ENCODE measurements at places on chromosomes 5 and 9.
A peak's percentile ranks its signal among the peaks of the same experiment; 100 is the strongest.

DNA sequence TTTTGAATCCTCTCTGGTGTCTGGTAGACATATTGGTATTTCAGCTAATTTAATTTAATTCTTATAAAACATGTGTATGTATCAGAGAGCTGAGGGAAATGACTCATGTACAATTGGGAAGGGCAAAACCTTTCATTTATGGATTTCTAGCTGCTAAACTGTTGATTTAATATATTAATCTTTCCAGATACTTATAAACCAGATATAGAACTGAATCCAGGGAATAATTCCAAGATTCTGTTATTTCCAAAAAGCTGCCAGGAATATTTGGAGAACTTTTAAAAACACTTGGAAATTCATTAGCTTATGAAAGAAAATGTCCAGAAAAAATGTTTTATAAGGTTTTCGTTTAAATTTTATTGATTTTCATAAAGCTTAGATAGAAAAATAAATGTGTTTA is 295.5 kb downstream of the YTHDC2 start:
- no peak for DNase-seq

DNA sequence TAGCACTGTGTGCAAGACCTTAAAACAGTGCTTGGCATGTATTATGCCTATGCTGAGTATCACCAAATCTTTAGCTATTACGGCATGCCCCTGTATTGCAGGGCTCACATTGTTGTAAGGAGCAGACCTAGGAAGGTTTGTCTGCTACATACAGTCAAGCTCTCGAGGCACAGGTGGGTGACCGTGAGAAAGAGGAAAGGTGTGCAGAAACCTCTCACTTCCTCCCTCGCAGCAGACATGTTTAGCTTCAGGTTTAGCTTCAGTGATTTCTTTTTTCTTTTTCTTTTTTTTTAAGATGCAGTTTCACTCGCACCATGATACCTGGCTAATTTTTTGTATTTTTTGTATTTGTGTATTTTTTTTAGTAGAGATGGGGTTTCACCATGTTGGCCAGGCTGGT is 275.8 kb upstream of the RIOK2 start:
- DNase-seq: no peak

DNA sequence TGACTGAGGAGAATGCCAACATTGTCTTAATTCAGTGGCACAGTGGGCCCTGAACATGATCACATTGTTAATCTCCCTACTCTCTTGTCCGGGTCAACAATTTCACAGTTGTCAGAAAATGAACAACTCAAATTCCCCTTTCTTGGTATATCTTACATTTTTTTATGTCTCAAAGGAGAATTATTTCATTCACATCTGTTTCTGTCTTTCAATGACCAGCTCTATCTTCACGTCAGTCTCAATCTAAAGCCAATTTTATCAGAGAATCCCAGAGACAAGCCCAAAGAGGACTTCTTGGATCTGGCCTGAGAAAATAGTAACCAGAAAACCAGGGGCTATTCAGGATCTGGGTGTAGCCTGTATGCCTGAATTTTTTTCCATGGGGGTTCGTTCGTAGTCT is 477.5 kb downstream of the PDE4D start:
- DNase-seq: no peak

DNA sequence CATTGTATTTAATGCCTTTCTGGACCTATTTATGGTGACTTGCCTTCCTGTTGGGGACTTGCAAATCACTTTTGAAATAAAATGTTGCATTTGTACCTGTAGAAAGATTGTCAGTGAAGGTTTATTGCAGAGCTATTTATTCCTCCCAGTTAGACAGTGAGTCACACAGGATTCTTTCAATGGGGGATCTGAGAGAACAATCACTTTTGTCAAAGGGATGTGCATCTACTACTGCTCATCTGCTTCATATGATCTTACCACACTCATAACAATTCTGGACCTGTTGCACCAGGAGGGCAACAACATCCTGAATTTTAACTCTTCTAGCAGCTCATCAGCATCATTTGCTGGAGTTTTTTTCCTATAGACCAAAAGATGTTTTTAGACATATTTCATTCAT is 66.8 kb downstream of the FBXL7 start:
- no peak for DNase-seq

DNA sequence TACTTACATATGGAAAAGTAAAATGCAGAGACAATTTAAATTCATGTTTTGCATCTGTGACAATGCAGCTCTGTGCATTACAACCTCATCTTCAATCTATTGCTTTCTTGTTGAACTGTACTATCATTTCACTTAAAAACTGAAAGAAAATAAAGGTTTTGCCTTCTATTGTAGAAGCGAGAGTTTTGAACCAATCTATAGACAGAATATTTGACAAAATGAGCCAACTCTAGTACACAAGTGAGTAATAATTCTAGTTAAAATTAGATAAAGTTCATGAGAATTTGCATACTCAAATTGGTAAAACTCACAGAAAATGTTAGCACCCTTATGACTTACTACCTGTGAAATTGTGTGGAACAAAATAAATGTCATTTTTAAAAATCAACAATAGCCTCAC is 123.7 kb downstream of the EDIL3 start:
- DNase-seq: no peak

DNA sequence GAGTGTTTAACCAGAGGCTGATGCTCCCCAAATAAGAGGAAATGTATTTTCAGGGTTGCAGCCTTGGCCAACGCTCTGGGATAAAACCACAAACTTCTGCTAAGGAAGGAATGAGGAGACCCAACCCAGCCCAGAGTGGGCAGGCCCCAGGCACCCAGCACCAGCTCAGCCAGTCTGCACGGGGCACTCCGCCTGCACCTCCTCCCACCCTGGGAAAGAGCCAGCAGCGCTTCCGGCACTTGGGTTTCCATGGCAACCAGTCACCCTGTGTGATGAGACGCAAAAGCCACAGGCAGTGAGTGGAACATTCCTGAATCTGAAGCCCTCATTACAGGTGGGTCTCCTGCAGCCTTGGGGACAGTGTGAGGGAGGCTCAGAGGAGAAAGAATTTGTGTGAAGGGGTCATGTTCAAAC is 85.2 kb upstream of the ZBTB43 start:
- DNase-seq: peak; percentile 87

DNA sequence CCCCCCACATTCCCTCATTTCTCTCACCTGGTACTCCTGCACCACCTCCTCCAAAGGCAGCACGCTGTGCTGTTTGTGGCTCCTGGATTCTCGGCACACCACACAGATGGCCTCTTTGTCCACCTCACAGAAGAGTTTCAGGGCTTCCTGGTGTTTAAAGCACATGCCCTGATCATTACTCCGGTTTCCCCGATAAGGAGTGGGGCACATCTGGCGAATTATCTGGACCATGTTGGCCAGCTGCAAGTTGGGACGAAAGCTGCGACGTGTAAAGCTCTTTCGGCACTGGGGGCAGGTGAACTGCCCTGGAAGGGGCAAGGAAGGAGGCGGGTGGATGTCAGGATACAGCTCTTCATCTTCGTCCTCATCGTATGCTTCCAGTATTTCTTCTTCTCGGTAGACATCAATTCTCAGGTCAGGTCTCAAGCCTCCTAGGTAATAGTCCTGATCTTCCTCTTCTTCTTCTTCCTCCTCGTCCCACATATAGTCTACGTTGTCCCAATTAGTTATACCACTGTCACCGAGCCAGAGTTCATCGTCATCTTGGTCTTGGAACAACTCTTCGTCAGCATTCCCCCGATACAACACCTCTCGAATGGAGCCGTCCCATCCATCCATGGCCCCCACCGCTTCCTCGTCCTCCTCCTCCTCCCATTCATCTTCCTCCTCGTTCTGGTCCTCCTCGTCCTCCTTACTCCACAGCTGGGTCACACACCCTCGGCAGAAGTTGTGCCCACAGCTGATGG is 796 bp downstream of the TRIM52 start:
- DNase-seq: no peak

GRCh38 chr5:137431051-137431450 is 68.1 kb downstream of the SPOCK1 start:
- no peak for DNase-seq

- no peak for DNase-seq
These were observed 76.7 kb downstream of the ARSB start for GRCh38 chr5:78908173-78909061.

- no peak for DNase-seq
These were observed 232.7 kb downstream of the EFNA5 start for GRCh38 chr5:107437986-107438510.

All from stimulated activated naive CD8-positive, alpha-beta T cell treated with anti-CD3 and anti-CD28 coated beads, Interleukin-15, amount 100 ng/mL, for 72 hours (primary cell).